ENCODE measurements at places on chromosomes 6 and 20.

- DNase-seq = no peak
Observed at GRCh38 chr6:511488-512137, 120.1 kb downstream of the IRF4 start.

DNA sequence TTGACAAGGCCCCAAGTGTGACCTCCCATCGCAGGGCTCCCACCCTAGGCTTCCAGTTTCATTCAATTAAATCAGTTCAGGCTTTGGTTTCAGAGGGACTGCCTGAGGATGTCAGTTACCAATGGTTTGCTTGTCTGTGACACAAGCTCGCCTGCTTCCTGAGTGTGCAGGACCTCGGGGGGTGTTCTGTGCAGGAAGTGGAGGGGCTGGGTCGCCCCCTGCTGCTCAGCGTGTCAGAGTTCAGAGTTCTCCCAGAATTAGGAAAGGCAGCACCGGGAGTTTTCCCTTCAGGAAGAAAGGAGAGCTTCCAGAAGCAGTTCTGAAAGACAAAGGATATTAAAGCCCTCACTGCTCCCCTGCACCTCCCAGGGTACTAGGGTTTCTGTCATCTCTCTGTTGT is 50.8 kb upstream of the TGM3 start:
- DNase-seq = no peak

- DNase-seq = no peak
Observed at GRCh38 chr20:62292108-62292507, 10.7 kb upstream of the ADRM1 start.

DNA sequence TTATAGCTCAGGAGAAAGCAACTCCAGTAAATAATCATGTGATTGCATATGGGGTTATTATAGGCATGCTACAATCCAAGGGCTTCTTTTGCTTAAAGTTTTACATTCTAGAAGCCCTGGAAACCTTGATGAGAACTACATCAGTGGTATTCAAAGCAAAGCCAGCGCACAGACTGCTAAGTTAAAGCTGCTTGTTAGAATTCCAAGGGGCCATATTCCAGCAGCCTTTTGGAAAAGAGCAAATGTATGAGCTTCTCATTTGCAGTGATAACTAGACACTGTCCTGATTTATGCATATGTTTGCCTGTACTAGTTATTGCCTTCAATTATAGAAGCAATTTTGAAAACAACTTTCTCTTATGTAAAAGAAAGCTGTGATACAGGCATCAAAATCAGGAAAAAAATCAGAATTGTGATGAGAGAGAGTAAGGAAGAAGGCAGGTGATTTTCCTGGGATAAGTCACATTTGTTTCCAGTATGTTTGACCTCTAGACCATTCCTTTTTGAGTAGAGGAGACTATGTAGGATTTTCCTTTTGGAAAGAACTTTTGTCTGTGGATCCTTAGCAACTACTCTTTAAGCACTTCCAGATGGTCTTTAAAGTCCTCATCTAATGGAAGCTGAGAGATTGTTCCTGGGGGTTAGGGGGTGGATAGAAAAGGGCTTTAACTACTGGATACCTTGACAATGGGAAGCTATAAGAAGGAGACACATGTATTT is 159.2 kb downstream of the PLCB4 start:
- DNase-seq = no peak

GRCh38 chr6:138086573-138087196 is 20.5 kb downstream of the PERP start:
- DNase-seq = no peak

DNA sequence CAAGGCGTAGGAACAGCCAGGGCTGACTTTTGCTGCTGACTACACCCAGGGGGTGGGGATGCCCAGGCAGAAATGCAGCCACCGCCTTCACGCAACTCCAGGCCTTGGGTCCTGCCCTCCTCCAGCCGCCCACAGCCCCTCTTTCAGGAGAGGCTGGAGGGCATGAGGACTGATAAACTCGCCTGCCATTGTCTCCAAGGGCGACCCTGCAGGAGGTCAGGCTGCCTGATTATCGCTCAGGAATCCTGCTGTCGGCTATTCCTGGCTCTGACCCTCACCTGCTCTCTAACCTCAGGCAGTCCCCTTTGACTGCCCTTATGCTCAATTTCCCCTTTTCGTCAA is 62.0 kb upstream of the HDDC2 start:
- DNase-seq = no peak

- no peak for DNase-seq
Observed at GRCh38 chr20:13277663-13278295, 56.7 kb downstream of the ISM1 start.

GRCh38 chr20:22462975-22463914 is 121.1 kb downstream of the FOXA2 start:
- no peak for DNase-seq

DNA sequence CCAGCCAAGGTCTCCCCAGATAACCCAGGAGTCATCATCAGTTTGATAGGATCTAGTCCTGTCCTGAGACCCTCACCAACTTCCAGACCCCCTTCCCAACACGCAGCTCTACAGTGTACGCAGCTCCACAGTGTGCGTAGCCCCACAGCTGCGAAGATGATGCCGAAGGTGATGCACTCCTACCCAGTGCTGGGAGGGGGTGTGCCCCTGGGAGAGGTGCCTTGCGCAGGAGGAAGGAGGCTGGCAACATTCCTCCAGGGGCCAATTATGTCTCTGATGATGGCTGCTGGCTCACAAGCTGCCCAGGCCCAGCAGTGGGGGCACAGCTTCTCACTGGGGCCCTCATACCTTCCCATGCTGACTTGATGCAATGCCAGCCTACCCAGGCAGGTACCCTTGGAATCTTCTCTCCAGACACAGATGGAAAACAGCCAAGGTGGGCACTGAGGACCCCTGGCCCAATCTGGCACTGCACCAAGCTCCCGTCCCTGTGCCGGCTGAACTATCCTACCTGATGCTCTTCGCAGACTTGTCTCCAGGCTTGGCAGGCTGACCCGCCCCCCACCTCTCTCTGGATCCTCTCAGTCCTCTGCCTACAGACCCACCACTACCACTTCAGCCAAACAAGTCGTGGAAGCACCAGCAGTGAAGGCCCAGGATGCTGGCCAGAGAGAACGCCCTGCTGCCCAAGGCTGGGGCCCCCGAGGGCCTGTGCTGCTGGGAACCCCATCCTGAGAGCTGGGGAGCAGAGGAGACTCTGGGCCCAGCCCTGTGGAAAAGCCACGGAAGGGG is 1.4 kb downstream of the ZNF512B start:
- DNase-seq = no peak

DNA sequence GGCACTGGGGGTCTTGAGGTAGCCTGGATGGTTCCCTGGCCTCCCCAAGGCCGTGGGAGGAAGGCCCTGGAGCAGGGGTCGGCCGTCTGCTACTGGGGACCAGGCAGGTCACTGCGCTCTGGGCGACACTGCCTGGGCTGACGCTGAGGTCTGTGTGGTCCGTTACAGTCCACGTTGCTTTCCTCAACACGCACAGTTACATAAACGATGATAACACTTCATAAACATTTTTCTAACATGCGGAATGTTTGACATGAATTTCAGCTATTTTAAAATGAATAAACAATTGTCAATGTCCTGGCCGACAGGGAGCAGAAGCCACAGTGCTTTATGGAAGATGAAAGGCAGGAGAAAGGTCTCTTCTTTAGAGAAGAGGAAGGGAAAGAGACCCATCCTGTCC is 10.2 kb upstream of the RBBP8NL start:
- DNase-seq = no peak

DNA sequence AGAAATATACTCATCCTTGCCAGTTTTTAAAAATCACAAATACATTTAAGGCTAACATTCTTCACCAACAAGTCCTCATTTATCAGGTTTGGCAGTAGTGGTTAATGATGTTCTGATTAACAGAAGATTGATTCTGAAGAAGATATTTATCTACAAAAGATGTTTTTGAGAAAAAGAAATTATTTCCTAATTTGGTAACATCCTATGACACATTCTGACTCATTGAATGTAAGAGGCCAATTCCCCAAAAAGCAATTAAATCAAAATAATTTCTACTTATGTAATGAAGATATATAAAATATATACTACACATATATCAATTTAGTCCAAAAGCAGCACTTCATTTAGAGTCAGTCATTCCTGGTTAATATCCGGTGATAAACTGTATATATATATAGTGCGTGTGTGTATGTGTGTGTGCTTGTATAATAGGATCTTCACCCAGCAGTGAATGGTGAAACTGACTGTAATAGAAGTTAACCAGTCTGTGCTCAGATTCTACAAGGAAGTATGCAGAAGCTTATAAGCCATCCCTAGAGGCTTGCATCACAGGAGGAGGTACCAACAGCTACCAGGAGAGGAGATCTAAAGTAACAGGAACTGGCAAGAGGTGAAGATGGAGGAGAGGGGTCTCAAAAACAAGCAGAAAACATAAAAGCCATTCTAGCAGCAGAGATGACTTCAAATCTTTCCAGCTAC is 82.9 kb upstream of the MARCKS start:
- peak; percentile 82 for DNase-seq

DNA sequence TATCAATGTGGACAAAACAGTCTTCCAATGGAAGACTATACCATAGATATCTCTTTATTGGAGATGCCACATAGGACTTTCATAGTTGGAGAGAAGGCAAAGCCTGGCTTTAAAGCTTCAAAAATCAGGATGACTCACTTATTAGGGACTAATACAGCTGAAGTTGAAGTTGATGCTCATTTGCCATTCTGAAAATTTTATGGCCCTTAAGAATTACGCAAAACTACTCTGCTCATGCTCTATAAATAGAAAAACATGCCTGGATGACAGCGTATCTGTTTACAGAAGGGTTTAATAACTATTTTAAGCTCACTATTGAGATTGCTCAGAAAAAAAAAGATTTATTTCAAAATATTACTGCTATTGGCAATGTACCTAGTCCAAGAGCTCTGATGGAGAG is 155.5 kb upstream of the DST start:
- no peak for DNase-seq

DNA sequence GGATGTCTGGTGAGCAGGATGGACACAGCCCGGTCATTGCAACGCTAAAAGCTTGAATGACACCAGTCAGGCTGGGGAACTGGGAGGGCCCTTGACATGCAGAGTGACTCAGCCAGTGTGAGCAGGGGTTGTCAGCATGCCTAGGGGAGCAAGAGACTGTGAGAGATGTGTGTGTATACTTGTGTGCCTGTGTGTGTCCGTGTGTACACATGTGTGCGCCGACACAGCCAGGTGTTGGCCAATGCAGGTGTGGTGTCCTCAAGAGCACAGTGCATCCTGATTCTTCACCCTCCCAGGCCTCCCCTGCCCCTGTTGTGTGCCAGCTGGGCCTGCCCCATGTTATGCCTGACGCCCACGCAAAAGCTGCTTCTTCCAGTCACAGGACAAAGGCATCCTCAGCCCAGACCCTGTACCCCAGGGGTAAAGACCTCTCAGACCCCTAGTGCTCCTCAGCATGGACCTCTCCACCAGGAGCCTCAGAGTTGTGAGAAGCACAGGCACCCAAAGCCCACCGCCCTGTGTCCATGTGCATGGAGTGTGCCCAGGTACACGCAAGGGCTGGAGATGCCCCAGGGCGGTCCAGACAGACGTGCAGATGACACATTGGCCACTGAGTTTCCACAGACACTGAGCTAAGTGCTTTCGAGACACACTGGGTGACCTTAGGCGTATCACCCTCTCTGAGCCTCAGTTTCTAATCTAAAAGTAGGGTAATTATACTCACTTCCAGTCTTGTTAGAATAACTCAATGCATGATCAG is 16.6 kb downstream of the NRSN2 start:
- no peak for DNase-seq

- DNase-seq = no peak
Observed at GRCh38 chr20:17172836-17173516, 53.9 kb upstream of the PCSK2 start.

DNA sequence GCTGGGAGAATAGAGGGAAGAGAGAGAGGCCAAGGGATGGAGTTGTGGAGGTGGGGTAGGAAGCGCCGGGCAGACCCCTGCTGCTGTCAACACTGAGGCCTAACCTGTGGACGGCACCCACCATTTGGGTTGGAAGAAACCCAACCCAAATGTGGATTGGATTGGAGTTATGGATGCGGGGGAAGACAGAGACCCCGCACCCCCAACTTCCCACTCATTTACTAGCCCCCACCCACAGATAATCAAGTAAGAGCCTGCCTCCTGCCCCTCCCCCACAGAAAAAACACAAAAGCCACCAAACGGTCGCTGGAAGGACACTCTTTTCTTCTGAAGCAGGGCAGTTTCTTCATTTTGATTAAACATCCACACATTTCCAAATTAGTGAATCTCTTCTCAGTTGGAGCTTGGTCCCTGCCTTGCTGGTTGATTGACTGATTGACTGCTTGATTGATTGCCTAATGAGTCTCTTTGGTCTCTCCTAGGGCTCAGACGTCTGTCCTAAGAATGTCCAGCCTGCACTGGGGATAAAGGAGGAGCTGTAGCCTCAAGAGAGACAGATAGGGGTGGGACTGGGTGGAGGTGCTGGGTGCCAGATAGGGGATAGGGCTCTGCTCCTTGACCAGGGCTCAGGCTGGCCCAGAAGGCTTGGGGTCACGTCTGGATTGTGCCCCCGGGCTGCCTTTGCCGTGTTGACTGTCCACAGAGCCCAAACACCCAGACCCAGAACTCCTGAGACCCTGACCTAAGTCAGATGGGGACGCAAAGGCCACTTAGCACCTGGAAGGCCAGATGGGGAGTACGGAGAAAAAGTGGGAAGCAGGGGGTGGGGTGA is 74.9 kb upstream of the FOXP4 start:
- no peak for DNase-seq

- DNase-seq = peak; percentile 23
Observed at GRCh38 chr6:45801471-45802289, 214.0 kb downstream of the CLIC5 start.

DNA sequence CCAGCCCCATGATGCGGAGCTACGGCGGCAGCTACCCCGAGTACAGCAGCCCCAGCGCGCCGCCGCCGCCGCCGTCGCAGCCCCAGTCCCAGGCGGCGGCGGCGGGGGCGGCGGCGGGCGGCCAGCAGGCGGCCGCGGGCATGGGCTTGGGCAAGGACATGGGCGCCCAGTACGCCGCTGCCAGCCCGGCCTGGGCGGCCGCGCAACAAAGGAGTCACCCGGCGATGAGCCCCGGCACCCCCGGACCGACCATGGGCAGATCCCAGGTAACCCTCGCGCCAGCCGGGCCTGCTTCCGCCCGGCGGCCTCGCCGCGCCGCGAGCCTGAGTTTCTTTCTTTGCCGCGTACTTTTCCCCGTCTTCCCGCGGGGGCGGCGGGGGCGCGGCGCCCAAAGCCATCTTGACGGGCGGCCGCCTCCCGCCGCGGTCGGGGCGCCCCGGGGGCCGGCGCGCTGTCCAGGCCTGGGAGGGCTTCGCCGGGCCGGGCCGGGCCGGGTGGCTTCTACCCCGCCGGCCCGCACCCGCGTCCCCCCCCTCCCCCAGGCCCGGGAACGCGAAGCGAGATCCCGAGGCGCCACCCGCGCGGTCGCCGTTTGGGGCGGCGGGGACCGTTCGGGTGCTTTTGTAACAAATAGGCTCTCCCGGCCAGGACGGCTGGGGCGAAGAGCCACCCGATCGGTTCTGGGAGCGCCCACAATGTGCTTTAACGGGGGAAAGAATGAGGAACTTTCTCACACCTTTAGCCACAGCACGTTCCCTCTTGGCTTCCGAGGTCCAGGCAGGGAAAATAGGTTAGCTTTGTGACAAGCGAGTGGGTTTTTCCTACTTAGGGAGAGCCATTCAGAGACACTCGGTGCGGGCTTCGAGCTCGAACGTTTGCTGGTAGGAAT is 2.3 kb downstream of the ARID1B start:
- peak; percentile 29 for DNase-seq

- DNase-seq = peak; percentile 10
Observed at GRCh38 chr20:63009988-63010769, 3.4 kb upstream of the BHLHE23 start.

- DNase-seq = peak; percentile 24
Observed at GRCh38 chr6:2245877-2246863, 765 bp upstream of the GMDS start.

GRCh38 chr6:135008072-135008940 is 46.3 kb downstream of the HBS1L start:
- no peak for DNase-seq

GRCh38 chr20:58623579-58624473 is 27.3 kb upstream of the STX16 start:
- DNase-seq = peak; percentile 41
